ENCODE measurements at places on chromosomes 5 and 9.

DNA sequence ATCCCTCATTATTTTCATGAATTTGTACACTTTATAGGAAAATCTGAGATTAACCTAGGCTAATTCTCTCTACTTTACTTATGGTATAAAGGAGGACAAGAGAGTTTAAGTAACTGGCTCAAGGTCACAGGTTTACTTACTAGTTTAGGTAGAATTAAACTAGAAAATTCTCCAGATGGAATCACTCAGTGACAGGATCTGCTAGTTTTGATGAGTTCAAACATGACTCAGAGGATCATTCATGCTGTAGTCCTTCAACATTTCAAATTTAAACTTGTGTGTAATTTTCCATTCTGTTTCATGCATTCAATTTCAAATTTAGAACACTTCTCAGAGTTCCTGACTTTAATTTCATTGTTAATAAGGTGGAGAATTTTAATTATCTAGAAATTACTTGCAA lies 485.7 kb upstream of the TUSC1 start:
- no peak for DNase-seq

DNA sequence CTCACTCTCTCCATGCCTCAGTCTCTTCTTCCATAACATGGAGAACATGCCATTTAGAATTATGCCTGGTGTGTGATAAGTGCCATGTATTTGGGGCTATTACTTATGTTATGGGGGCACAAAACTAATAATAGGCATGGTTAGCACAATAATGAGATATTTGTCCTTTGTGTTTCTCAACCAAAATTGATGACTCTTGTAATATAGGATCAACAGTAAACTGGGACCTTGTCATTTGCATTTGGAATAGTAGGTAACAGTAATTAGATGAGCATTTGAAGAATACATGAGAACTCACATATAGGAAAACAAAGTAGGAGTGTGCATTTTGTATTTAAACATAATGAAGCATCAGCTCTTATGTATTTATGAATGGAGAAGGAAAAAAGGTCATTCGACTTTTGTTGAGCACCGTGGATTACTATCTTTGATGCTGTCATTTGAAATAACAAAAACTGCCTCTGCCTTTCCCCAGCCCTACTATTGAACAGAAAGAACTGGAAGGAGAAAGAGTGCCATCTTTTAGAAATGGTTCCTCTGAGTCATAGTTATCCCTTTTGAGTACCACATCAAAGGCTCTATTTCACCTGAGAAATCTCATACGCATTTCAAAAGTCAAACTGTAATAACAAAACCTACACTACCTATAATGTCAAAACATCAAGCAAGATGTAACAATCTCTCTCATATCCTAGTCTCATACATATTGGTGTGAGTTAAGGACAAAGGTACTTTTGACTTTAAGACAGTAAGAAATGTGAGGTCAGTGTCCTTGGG lies 655.2 kb downstream of the PDE4D start:
- no peak for DNase-seq

DNA sequence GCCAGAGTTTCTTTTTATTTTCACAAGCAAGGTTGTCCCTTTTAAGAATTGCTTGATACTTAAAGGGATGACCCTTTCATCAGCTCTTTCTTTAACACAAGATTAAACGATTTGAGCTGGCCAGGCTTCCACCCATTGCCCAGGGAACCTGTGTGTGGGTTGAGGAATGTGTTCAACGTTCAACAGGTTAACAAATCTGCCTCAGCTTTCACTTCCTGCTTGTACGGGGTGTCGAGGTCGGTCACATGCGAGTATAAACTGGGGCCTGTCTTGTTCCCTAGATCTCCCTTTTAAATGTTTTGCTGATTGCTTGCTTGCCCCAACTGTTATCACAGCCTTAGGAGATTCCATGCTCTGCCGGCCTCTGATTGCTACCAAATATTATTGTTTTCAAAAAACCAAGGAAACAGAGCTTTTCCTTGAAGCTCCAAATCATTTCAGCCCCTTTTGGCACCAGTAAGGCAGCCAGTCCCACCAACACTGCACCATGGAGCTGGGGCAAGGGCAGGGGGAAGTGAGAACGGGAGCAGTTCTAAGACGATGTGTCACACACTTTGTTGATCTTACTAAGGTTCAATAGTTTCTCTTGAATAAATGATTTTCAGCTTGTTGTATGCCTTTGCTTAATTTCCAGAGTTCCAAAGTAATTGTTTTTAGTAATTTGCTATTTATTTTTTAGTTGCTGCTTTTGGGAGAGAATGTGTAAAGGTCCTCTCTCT lies 10.7 kb upstream of the CLK4 start:
- no peak for DNase-seq

- no peak for DNase-seq
Observed at GRCh38 chr9:81391457-81391825, 297.9 kb downstream of the TLE1 start.

- DNase-seq, result no peak
Observed at GRCh38 chr5:81703840-81704239, 47.1 kb downstream of the SSBP2 start.

DNA sequence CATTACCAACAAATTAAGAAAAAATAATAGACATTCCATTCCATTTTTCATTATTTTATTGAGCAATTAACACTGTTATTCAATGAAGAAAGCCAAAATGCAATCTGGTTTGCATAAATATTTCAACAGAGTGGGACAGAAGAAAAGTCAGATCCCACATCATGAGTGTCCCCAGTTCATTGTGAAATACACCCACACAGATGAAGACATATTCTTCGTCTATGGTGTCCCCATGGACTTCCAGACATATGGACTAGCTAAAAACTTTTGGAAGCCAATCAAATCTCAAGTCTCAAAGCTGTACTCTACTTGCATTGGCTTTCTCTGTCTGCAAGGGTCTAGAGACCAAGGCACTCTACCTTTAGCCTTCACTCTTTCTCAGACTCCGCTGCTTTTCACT lies 194.3 kb downstream of the SEMA5A start:
- no peak for DNase-seq

- no peak for DNase-seq
Observed at GRCh38 chr9:70561786-70562395, 147.4 kb upstream of the KLF9 start.

GRCh38 chr5:17056141-17056631 lies 120.1 kb upstream of the MYO10 start:
- DNase-seq, result no peak

- no peak for DNase-seq
Observed at GRCh38 chr5:74949976-74950375, 83.8 kb upstream of the FAM169A start.

- DNase-seq, result no peak
Observed at GRCh38 chr5:76816110-76816831, 2.6 kb upstream of the F2RL1 start.

GRCh38 chr9:114790521-114790920 lies 15.3 kb downstream of the TNFSF15 start:
- no peak for DNase-seq

DNA sequence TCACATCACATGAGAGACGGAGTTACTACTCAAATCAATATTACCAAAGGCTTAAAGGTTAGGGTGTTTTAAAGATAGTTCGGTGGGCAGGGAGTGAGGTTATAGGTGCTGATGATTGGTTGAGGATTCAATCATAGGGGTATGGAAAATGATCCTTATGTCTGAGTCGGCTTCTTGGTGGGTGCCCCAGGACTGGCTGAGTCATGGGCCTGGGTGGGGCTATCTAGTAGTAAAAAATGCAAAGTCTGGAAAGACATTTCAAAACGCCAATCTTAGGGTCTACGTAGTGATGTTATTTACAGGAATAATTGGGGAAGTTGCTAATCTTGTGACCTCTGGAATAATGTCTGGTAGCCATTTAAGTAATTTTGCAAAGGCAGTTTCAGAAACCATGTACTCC lies 15.2 kb upstream of the SPIN1 start:
- DNase-seq, result no peak

- DNase-seq, result no peak
Observed at GRCh38 chr5:13218518-13218917, 726.0 kb downstream of the DNAH5 start.

DNA sequence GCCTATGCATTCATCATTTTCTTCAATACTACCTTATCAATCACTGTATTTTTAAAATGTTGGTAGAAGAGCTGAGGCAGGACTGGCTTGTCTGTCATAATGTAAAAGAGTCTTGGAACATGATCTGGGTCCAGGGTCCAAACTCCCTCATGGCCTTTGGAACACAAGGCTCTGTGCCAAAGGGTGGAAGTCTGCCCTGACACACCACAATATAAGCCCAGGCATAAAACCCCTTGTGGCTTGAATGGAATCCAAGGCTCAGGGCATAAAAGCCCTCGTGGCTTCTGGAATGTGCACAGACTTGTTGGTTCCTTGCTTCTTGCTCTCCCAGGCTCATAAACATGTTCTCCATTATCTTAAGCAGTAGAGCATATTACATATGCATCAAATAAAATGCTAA lies 48.0 kb downstream of the GABRB2 start:
- DNase-seq, result no peak

DNA sequence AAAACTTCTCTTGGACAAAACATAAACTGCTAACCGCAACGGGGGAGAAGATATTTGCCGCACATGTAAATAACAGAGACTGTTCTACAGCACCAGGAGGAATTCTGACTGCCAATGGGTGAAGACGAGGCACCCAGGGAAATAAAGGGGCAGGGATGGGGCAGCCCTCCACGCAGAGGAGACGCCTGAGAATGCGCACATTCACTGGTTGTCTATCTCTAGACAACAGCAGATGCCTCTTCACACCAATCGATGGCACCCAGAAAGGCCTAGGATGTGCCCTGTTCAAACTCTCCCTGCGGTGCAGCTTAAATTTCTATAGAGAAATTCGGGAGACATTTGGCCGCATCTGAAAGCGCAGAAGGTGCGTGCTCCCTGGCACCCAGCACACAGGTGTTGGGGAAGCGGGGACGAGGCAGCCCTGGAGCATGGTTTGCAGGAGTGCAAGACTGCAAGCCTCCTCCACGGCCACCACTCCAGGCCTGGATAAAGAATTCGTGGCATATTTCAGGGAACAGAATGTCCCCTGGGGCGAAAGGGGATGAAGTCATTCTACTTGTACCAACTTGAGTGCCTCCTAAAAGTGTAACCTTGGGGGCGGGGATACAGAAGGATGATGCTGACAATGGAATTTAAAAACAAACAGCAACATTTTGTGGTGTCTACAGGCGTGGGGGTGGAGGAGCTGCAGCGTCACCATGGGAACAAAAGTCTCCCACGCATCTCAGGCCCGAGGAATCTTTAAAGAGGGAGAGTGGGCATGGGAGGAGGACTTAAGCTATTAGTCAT lies 6.3 kb upstream of the IRX2 start:
- no peak for DNase-seq

GRCh38 chr9:71812385-71812784 lies 44.1 kb upstream of the CEMIP2 start:
- DNase-seq, result no peak

- no peak for DNase-seq
Observed at GRCh38 chr9:98520221-98520960, 188.3 kb downstream of the GABBR2 start.

GRCh38 chr5:128304088-128304487 lies 220.5 kb downstream of the SLC12A2 start:
- DNase-seq, result no peak

GRCh38 chr9:19162956-19163355 lies 35.7 kb upstream of the PLIN2 start:
- DNase-seq, result no peak

- no peak for DNase-seq
Observed at GRCh38 chr9:38281196-38281595, 111.3 kb upstream of the ALDH1B1 start.

DNA sequence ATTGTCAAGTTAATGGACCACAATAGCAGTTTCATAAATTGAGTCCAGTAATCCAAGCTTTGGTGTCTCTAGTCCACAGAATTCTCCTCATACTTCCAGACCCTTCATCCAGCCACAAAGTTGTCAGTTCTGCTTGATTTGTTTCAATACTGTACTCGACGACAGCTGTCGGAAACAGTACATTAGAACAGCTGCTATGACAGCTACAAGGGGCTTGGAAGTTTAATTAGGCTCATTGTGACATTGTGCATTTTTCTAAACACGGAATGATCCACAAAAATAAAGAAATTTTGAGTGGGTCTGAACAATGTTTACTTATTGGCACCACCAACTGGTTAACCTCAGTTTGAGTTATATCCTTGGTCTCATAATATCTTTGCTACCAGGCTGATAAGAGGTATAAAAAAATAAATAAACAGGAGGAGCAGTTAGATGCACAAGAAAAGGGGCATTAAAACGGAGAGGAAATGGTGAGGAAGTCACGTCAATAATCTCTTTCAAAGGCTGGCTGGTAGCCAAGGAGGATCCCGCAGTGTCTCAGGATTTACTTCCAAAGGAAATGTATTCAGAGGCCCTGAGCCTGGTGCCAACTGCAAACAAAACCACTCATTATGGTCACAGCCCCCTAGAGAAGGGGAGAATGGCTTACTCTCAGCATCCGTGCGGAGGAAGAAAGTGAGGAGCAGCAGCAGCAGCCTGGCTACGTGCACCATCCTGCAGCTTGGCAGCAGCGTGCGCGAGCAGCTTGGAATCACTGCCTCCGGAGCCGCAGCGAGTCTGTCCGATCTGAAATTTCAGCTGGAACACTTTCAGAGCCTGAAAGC lies 933.8 kb upstream of the DMAC1 start:
- DNase-seq, result no peak

GRCh38 chr9:99436616-99437015 lies 214.5 kb downstream of the SEC61B start:
- no peak for DNase-seq

DNA sequence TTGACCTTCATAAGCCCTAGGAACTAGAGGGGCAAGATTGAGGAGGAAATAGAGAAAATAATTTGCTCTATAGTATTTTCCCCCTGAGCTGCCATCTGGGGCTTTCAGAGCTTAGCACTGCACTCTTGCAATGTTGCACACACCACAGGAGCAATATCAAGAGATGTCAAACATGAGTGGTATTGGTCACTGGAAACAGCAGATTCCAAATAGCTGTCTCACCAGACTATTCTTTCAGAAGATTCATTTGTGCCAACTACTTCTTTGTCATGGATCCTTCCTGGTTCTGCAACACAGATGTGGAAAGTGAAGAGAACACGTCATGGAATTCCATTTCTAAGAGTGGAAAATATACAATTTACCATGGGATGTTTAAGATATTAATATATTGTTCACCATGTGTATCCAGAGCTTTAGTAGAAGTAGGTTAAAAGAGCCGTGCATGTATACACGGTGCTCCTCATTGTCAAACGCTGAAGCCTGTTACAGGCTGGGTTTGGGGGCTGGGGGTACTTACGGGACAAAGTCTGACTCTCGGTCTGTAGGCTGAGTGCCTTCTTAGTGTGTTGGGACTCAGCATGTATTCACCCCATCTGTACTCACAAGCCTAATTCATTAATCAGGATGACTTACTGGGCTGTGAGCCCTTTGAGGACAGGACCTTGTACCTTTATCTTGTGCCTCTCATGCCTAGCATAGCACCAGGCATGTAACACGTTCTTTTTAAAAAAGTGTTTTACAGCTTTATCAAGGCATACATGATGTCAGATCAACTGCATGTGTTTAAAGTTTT lies 31.4 kb upstream of the GDNF start:
- DNase-seq, result no peak
